Esophagus squamous epithelium (tissue), 5 donors: ENCODE measurements at places on chromosomes 6 and 20.

DNA sequence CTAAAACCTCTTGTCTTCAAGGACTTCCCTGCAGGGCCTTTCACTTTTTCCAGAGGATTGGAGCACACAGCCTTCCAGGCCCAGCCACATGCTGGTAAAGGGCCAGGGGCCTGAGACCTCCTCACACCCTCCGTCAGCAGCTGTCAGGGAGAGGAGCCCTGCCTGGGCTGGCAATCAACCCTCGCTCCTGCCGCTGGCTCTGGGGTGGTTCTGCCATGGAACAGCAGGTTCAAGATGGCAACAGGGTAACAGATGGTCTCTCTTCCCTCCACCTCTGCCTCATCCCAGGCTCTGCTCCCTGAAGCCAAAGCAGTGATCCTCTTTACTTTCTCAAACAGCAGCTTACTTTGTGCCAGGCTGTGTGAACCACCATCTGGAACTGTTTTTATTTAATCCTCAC lies 23.8 kb downstream of the PCNA start:
- DNase-seq, result no peak

DNA sequence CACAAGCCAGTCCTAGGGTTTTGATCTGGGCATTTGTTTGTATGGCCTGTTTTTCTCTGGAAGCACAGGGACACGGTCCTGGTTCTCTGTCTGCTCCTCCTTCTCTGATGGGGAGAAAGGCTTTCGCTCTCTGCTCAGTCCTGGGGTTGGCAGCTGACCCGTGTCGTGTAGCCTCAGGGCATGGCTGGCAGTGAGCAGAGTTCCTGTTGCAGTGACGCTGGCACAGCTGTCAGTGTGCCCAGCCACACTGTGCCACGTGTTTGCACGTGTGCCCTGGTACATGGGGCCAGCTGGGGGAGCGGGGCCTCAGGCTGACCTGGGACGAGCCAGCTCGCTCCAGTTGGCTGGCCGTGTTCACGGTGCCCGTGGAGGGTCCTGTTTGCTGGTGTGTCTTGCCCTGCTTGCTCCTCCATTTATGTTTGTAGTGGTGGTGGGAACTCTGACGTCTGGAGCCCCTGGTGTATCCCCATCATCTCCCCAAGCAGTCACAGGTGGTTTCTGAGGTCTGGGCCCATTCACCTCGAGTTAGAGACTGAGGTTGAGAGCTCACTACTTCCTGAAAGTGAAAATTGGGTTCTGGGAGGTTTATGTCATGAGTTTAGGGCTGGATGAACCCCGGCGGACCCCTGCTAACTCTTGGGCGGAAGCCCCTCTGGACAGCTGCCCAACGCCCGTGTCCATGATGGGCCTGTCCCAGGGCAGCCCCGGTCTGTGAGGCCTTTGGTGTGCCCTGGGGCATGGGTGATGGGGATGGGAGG lies 10.2 kb upstream of the DNAJC5 start:
- no peak for DNase-seq

- no peak for DNase-seq
Observed at GRCh38 chr6:126907312-126907711, 211.2 kb upstream of the RSPO3 start.

- DNase-seq, result no peak
Observed at GRCh38 chr6:153146413-153146812, 15.3 kb upstream of the RGS17 start.
